Esophagus muscularis mucosa (tissue), 4 donors: ENCODE measurements at places on chromosomes 6 and 20.

DNA sequence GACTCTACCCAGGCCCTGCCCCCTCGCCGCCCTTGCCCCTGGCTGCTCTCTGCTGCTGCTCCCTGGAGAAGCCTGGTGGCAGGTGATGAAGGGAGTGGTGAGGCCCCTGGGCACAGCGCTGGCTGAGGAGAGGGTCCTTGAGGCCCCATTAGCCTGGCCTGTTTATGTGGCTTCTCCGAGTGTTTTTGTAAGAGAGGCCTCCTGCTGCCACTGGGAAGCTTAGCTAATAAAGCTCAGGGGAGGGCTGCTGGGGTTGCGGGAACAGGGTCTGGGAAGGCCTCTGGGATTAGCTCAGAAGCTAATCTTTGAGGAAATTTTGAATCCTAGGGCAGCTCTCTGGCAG, 15.5 kb downstream of the EBF4 start:
- DNase-seq, result peak; percentile 62

DNA sequence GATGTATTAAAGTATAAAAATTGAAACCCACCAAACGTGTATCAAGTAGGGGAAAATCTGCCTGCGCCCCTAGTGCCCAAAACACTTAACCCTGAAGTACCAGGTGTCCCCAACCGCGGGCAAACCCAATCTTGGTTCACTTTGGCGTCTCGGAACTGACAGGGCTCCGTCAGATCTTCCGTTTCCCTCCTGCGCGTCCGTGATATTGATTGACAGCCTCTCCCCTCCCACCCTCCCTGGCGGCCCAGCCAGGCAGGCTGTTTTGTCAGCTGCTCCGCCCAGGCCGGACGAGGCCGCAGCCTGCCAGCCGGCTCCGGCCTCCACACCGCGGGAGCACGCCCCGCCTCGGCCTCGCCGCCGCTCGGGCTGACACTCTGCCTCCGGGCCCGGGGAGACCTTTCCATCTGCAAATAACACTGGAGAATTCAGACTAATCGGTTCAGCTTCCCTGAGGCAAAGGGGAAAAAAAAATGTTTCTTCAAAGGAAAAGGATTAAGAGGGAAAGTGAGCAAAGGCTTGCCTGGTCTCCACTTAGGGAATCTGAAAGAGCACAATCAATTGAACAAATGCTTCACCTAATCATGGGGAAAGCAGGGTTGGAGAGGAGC, 234.9 kb upstream of the MCHR2 start:
- no peak for DNase-seq

GRCh38 chr6:147223736-147224135, 19.5 kb downstream of the STXBP5 start:
- no peak for DNase-seq

DNA sequence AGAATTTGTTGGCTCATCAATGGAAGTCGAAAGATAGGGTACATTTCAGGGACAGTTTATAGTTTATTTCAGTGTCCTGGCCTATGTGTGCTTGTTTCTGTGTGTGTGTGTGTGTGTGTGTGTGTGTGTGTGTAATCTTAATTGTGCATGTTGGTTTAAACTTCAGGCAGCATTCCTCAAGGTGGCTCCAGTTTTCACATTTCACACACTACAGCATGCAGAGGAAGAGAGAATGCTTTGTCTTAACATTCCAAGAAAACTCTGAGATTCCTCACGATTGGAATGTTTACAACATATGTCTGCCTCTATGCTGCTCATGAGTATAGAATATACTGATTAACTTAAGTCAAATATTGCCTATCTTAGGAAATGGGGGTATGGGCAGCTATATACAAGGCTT, 332.6 kb upstream of the EPHA7 start:
- DNase-seq, result no peak

DNA sequence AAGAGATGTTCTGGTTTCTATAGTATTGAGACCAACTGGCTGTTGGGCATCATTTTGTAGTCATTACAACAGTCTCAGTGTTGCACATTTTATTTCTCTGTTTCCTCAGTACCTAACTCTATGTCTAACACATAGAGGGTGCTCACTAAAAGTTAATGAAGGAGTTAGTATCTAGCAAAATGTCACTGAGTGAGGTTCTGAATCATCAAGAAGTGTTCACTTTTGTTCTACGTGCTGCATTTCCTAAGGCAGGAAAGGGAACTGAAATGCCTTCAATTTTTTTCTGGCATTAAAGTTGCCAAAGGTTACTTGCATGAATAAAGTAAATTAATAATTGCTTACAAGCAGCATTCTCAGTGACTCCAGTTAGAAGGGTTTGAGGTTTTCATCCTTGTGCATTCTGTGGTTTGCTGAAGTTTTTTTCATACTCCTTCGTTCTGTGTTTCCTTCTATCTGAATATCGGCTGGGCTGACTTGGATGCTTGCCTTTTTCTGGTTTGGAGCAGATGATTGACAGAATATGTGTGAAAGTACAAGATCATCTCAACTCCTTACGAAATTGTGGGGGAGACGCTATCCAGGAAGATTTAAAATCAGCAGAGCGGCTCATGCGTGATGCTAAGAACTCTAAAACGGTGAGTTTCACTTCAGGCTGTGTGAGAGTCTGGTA, 114.5 kb upstream of the SCGN start:
- no peak for DNase-seq

GRCh38 chr20:21101932-21102575, 4.1 kb downstream of the LINC00237 start:
- DNase-seq, result peak; percentile 81

GRCh38 chr20:44738813-44739477, 6.7 kb upstream of the KCNK15 start:
- DNase-seq, result no peak

DNA sequence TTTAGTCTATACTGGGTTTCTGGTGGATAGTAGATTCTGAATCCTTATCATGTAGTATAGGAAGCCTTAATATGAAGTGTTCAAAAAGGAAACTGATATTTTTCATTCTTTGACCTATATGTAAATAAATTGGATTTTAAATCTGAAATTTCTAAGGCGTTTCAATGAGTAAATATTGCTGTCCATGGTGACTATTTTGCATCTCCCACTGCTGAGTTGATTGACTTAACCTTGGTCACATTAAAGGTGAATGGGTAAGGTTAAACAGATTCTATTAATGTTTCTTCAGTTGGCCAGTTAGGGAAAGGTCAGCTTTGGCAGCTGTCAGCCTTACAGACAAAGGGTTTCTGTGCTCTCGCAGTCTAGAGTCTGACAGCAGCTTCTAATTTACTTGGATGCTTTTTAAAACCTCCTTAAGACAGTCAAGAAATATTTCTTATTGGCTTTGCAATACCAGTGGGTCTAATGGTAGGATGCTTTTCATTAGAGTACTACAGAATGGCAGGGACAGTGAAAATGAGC, 24.8 kb downstream of the PRIM2 start:
- no peak for DNase-seq

GRCh38 chr20:56934888-56935287, 305.8 kb downstream of the TFAP2C start:
- DNase-seq, result no peak

DNA sequence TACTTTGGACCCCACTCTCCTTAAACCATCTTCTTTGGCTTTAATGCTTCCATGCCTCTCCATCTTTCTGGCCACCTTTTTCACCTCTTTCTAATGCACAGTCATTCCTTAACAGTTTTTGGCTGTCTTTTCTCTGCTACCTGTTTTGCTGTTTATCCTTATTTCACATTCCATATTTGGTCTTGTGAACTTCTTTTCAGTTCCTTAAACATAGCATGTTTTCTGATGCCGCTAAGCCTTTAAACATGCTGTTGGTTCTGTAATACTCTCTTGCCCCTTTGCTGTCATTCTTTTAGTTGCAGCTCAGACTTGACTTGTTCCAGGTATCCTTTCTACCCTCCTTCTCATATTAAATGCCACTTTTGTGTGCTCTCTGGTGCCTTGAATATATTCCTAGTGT, 35.8 kb downstream of the TOP1 start:
- no peak for DNase-seq

DNA sequence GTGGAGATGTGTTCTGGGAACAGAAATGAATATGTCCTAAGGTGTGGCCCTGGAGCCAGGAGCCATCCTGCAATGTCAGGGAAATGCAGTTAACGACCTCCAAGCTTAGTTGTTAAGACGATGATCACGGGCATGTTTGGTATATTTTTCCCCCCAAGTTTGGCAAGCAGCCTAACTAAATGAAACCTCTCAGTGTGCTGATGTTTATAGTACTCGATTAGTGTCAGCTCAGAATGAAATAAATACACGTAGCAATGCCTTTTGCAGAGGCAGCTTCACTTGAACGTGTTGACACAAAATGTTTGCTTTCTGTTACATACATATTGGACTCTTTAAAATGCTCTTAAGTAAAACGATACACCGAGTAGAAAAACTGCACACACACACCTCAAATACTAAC, 76.2 kb upstream of the OLIG3 start:
- DNase-seq, result no peak

DNA sequence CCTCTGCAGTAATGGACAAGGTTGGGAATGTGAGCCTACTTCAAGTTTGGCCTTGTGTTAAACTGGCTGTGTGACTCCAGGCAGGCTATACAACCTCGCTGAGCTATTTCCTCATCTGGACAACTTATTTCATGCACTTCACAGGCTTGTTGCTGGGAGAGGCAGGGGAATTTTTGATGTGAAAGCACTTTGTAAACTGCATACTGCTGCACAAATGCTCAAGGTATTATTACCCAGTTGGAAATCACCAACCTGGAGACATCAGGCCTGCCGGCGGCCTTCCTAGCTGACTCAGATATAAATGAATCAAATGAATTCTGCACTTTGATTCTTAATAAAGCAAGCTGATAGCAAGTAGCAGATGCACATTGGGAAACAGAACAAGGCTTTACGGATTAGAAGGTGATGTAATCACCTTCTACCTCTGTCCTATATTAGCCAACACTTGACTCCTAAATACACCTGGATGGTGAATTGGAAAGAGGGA, 10.1 kb downstream of the JARID2 start:
- no peak for DNase-seq

DNA sequence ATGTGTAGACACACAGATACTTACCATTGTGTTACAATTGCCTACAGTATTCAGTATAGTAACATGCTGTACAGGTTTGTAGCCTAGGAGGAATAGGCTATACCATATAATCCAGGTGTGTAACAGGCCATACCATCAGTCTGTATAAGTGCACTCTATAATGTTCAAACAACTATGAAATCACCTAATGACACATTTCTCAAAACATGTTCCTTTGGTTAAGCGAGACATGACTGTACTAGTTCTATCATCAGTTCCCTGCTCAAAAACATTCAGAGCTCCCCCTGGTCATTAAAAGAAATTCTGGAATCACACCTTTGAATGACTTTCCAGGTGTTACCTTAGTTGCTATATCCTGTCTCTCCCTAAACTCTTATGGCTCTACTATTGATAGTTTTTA, 70.4 kb upstream of the SLC2A12 start:
- no peak for DNase-seq

- no peak for DNase-seq
Measured at GRCh38 chr20:47506850-47507249, 5.2 kb downstream of the NCOA3 start.

GRCh38 chr6:138499303-138500018, at the start of gene NHSL1:
Gene NHSL1 (minus strand): TSS chr6:138499494. CDS start chr6:138499290, 204 bp downstream.
- no peak for DNase-seq

GRCh38 chr6:34005901-34006531, 139.9 kb downstream of the GRM4 start:
- DNase-seq, result no peak

- no peak for DNase-seq
Measured at GRCh38 chr6:166174031-166174430, 6.4 kb upstream of the TBXT start.

DNA sequence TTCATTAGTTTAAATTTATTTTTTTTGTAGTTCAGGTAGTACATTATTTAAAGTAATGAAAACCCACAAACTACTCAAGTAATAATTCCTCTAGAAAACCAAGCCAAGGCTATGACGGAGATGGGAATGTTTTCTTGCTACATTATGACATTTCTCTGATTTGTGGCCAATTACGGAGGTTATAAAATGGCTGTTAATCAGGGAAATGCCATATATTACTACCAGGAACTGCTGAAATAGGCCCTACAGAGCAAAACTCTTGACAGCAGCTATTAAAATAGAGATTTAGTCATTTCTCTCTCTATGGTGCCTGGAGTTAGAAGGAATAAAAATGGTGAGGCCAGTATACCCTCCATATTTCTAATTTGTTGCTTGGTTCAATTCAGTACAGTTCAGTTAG, 280.0 kb downstream of the ARHGAP18 start:
- DNase-seq, result no peak

DNA sequence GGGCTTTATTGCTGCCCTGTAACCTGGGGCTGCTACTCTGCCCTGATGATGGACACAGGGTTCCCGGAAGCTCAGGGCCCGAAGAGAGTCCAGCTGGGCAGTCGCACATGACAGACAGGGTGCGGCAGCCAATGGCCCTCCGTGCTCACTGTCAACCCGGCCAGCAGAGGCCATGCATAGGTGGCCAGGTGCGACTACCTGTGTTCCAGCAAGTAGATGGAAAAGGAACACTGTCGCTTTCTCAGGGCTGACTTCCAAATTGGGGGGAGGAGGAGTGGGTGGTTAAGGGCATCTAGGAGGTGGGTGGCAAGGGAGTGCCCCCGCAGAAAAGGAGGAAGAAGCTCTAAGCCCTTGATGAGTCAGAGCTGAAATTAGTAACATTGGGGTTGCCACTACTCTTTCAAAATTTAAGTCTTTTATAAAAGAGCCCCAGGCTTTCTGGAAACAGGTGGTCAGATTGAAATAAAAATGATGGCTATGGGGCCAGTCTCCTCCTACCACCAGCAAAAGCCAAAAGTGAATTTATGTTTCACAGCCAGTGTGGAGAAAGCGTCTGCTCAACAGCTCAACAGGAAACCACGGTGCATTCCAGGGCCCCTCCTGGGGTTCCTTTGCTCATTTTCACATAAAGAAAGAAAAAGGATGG, 2.3 kb upstream of the RAMACL start:
- DNase-seq, result no peak

- DNase-seq, result no peak
Measured at GRCh38 chr6:102298051-102298450, 904.5 kb downstream of the GRIK2 start.

- no peak for DNase-seq
Measured at GRCh38 chr6:76441875-76442274, 369.4 kb upstream of the IMPG1 start.

GRCh38 chr6:6008648-6009421, 2.1 kb upstream of the NRN1 start:
- no peak for DNase-seq

- no peak for DNase-seq
Measured at GRCh38 chr6:126698732-126699240, 358.9 kb downstream of the CENPW start.

- DNase-seq, result no peak
Measured at GRCh38 chr20:8874437-8874836, 194.4 kb upstream of the PLCB4 start.

- DNase-seq, result peak; percentile 97
Measured at GRCh38 chr20:47493175-47493962, 8.3 kb upstream of the NCOA3 start.
